ENCODE measurements at places on chromosomes 5 and 9.

GRCh38 chr9:75039009-75039408, 10.9 kb upstream of the CARNMT1 start:
- DNase-seq: no peak

DNA sequence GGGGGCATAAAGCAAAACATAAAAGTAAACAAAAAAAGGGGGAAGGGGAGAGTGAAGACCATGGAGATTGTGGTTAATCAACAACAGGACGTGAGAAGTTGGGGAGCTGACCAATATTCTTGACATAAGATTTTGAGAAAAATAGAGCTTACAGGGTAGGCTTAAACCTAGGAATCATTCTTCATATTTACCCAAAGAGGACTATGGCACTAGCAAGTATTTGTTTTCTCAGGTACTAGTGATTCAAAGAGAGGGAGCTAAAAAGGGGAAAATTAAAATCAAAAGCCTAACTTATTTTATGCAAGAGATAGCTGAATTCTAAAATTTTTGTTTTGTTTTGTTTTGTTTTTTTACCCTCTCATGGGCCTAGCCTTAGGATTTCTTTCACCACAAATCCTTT, 427.5 kb downstream of the PIK3R1 start:
- no peak for DNase-seq

DNA sequence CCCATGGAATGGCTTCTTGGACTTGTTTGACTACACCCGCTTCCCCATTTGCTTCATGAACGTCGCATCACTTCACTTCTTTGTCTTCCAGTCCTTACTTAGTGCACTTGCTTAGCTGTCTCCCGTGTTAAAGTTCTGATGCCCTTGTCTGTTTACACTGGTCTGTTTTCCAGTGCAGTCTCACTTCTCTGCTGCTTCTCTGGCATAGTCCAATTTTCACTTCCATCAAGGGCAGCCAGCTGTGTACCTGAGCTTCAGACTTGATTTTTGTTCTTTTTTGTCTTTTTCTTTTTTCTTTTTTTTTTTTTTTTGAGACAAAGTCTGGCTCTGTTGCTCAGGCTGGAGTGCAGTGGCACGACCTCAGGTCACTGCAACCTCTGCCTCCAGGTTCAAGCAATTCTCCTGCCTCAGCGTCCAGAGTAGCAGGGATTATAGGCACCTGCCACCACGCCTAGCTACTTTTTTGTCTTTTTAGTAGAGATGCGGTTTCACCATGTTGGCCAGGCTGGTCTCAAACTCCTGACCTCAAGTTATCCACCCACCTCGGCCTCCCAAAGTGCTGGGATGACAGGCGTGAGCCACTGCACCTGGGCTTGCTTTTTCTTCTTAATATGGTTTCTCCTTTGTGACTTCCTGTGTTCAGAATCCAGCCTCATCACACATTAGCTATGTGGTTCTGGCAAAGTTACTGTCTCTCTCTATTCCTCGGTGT, 75.4 kb downstream of the LRRC70 start:
- no peak for DNase-seq

DNA sequence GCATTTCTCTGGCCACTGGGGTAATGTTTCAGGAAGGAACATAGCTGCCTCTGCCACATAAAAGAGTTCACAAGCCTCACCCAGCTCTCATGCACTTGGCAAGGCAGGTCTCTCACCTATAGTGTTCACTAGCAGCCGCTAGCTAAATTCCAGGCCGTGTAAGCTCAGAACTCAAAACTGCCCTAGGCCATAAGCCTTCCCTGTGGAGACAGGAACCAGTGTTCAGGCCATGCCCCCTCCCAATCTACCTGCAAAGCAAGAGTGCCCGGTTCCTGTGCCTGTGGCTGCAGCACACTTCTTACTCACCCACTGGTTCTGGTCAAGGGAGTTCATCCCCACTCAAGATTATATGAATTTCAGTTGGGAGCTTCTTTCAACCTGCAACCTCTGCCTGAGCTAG, 60.7 kb upstream of the ZNF169 start:
- DNase-seq: no peak

GRCh38 chr5:157108976-157109375, at the start of gene HAVCR2:
TSS of gene HAVCR2 (minus strand) at chr5:157109044. CDS start at chr5:157108983, 61 bp downstream.
- peak; percentile 77 for DNase-seq

DNA sequence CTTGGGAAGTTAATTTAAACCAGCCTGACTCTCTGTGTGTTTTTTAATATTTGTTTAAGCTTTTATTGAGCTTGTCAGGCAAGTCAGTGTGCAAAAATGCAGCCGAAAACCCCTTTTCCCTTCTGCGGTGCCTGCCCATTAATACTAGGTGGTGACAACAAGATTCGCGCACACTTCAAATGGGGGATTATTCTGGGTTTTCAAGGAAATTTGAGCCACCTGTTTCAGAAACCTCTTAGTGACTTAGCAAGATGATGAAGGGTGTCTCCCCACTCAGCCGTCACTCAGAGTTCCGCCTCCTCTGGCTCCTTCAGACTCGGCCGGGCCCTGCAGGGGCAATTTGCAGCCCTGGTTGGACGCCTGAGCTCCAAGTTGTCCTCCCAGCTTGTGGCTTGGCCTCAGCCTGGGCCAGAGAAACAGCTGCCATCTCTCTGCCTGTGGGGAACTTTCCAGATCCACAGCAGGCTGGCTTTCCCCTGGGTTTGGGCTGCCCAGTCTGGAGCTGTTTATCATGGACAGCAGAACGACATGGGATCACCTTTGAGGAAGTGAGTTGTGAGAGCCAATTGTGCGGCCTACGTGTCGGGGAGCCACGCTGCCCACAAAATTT, 75.9 kb downstream of the SPRY4 start:
- no peak for DNase-seq

DNA sequence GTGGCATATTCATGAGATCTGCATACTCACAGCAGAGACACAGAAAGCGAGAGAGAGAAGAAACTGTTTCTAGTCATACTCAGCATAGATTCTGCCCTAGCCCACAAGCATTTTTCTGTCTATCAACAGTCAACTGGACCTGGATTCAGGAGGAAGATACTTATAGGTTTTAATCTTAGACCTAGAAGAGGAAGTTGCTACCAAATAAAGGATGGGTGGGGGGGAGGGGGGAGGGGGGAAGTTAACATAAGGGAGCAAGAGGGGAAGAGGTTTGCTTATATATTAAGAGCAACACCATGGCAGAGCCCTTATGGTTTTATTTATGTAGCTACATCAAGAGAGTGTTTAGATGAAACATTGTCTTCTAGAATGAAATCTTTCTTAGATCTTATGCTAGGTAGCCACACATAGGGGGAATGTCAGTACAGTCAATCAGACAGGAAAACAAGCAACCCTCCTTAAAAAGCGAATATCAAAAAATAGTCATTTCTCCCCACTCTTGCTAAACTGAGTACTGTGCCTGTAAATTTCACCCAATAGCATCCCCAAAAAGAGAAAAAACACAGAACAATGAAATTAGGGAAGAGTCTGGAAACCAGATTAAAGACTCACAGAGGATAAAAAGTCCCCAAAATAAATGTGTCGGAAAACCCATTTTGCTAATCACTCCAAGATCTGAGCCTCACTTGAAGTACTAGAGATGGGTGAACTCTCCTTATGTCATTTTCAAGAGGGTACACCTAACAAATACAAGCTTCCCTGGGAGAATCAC, 192.7 kb upstream of the NR4A3 start:
- DNase-seq: no peak

DNA sequence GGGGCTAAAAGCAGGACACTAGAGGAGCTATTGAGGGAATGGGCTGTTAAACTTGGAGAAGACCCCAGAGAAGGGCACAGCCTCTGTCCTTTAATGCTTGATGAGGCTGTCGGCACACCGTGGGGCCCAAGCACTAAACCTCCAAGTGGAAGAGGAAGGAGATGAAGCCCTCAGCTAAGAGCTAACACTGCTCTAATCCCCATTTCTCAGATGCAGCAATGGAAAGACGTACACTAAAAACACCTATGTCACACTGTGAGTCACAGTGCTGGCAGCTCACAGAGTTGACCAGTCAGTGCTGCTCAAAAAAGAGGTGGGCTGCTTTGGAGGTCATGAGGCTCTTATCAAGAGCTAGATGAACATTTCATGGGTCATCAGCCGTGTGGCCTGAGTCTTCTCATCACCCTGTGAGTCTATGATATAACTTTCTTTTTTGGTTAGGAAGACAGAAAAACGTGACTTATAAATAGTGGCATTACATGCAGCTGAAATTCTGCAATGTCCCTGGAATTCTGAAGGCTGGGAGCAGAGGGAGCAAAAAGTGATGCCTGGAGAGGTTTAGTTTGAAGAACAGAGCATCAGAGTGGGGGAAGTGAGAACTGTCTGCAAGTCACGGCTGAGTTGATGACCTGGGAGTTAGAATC, 21.5 kb downstream of the TNFSF8 start:
- no peak for DNase-seq

GRCh38 chr9:127805620-127806019, 2.9 kb downstream of the FPGS start:
- peak; percentile 47 for DNase-seq

DNA sequence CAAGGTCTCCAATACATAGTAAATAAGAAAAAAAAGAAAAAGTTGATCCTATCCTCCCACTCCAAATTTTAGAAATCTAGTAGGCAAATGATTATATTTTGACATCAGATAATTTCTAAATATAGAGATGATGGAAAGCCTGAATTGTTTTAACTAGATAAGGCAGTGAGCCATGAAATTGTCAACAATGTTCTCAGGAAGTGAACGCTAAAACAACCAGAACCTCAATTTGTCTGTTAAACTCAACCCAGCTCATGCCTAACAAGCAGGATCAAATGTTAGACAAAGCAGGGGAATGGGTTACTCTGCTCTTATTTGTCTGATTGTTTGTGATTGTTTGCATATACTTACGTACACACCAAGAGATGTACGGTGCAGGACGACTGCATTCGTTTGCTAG, 49.2 kb downstream of the ESM1 start:
- no peak for DNase-seq

DNA sequence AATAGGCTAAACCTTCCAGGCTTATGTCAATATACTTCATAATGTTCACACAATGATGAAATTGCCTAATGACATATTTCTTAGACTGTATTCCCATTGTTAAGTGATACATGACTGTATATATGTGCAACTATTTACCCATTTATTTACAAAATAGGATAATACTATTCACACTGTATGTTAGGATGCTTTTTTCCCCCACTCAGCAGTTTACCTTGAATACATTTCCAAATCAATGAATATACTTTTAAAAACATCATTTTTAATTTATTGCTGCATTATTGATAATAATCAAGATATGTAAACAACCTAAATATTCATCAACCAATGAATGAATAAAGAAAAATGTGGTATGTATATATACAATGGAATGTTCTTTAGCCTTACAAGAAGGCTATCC, 55.5 kb downstream of the PCSK1 start:
- no peak for DNase-seq

DNA sequence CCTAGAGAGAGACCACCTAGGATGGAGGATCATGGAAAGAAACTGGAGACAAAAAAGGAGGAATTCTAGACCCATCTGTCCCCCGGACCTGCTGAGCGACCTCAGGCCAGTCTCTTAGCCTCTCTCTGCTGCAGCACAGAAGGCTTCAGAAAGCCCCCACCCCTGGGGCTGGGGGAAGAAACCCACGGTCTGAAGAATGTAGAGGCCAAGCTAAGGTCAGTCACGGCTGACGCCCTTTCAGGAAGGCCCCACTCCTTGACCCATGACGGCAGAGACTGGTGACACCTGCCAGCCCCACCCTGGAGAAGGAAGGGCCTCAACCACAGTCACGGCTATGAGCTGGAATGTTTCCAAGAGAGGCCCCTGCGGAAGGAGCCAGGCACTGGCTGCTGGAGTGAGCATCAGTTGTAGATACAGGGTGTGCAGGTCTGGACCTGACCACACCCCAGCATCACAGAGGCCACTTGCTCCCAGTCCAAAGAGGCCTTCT, 120.5 kb upstream of the BOD1 start:
- no peak for DNase-seq

GRCh38 chr9:134988706-134989105, 71.0 kb upstream of the FCN1 start:
- no peak for DNase-seq

DNA sequence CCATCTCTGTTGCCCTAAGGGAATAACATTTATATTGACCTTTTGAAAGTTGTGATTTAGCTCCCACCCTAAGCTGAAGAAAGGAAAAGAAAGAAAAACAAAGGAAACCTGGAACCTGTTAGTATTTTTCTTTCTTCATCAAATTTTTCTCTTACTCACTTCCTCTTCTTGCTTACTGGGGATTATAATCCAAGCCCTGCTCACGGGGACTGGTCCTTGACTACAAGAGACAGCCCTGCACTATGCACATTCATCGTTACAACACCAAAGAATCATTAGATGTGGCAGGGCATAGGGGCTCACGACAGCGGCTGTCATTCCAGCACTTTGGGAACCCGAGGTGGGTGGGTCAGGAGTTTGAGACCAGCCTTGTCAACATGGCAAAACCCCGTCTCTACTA, 37.8 kb upstream of the LPAR1 start:
- no peak for DNase-seq

DNA sequence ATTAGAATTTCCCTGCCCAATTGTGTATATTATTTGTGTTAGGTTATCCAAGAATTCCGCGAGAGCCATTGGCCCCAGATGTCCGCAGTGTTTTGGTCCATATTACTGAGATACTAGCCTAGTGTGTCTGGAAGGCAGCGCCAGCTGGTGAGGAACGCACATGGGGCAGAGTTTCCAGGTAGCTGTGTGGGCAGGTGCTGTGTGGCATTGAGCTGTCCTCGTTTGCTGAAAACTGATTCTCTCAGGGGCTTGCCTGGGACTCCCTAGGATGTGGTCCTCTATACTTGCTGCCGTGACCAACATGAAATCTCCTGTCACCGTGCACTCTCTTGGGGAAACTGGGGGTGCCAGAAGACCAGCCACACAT, 288.7 kb downstream of the FANCC start:
- no peak for DNase-seq

DNA sequence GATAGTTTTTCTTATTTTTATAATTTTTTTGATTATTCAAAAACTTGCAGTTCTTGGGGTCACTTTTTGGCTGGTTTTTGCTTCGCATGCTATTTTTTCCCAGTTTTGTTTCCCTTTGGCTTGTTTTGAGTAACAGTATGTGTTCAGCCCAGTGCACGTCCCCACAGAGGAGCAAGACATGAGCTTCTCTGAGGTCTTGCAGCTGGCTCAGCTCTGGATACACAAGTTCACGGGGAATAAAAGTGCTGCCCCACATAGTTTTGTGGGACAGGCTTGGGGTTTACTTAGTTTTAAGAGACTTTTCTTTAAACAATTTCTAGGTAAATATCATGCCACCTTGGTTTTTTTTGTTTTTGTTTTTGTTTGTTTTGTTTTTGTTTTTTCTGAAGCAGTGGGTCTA, 297.8 kb upstream of the IRX1 start:
- no peak for DNase-seq

GRCh38 chr9:121853617-121854395, 202.4 kb downstream of the DAB2IP start:
- no peak for DNase-seq

DNA sequence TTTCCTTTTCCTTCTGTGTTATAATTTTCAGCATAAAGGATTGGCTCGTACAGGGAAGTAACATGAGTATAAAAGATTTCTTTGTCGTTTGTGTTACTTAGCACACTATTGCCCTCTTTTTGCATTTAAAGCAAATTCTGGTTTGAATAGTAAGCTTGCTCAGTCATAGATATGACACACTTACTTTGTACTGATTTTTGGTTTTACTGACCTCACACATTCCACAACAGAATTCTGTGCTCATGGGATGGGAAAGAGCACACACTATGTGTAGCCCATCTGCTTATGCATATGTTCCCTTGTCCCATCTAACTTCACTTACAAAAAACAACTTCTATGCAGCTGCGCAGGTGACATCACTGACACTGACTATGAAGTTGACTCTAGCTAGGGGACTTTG, 111.9 kb upstream of the MTAP start:
- DNase-seq: no peak
